Brain pericyte (primary cell): ENCODE measurements at places on chromosomes 3 and 15.

DNA sequence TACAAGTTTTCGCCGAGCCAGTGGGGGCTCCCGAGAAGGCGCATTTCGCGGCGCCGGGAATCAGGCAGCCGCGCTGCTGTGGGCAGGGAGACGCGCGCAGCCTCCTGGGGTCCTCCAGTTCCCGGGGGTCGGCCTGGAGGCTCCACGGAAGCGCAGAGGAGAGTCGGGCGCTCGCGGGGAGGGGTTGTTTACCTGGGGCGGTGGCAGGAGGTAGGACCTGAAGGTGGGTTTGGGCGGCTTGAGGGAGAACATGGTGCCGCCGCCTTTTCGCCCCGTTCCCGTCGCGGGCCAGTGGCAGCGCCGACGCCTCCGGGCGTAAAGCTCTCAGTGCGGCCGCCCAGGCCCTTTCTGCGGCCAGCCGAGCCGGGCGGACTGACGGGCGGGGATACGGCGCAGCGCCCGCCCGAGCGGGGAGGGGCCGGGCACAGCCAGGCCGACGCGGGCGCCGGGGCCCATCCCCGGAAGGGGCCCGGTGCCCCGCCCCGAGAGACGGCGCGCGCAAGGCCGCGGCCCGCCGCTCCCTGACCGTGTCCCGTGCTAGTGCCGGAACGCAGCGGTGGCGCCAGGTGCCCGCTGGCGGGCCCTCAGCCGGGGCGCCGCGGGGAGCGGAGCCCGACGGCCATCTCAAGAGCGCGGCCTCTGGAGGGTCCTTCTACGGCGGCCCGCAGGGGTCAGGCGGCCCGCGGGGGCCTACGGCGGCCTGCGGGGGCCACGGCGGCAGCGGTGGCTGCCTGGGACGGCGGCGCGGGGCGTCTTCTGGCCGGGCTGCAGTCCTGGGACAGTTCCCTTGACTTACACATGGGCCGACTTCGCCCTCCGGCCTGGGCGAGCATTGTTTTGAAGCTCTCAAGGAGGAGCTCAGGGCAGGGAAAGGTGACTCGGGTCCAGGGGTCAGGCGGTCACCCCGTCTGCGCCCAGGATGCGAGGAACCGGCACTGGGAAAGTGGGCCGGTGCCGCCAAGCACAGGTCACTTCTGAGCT lies at the start of gene MTMR10:
MTMR10 (minus strand) TSS at position 374 of the 981 bp plus-strand sequence; CDS start at position 252, 122 bp downstream.
- DNase-seq, result no peak

- DNase-seq, result no peak
Measured at GRCh38 chr15:80476036-80476435, 71.9 kb downstream of the ARNT2 start.

- DNase-seq, result no peak
Measured at GRCh38 chr3:122004107-122004506, 17.9 kb downstream of the ILDR1 start.

DNA sequence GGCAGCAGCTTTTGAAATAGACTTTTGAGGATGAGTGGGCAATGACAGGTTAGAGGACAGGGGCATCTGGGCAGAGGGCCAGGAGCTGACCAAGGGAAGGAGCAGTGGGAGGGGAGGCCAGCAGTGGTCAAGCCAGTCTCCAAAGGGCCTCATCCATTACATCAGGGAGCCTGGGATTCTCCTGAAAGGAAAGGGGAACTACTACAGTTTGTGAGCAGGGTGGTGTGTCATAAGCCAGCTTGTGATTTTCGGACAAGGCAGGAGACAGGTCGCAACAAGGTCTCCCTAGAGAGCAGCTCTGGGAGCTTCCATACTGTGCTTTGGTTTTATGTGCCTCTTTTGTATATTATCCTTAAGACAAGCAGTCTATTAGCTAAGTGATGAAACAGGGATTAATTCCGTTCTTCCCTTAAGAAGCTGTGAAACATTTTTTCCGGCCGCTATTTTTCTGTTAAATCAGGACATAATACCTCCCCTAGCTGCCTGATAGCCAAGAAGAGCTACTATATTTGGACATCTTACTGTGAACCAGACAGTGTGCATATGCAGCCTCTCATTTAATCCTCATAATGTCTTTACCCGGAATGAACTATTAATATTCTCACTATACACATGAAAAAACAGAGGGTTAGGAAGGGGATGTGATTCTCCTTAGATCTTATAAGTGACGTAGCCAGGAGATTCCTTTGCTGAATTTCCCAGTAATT lies 46.4 kb downstream of the C2CD4B start:
- DNase-seq, result no peak

- no peak for DNase-seq
Measured at GRCh38 chr3:72134989-72135451, 350.1 kb upstream of the PROK2 start.

DNA sequence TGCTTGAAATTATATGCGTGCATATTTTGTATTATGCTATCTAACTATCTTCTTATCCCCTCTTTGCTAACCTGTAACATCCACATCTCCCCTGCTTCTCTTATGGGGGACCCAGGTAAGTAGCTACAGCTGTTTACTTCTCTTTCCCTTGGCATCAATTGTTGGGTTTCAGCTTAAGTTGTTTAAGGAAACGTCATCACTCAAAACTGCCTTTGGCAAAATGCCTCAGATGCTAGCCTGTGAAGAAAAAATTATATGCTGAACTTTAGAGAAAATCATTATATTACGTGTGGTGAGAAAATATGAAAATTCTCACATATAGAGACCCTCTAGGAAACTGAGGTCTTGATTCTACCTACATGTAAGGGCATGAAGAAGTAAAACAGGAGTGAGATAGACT lies 447.0 kb upstream of the NECTIN3 start:
- no peak for DNase-seq

- DNase-seq, result no peak
Measured at GRCh38 chr3:11845651-11846050, 1.0 kb downstream of the TAMM41 start.

GRCh38 chr15:76903251-76903681 lies 1.9 kb downstream of the SCAPER start:
- DNase-seq, result no peak

GRCh38 chr15:67307156-67307555 lies 52.6 kb downstream of the IQCH start:
- DNase-seq, result no peak

DNA sequence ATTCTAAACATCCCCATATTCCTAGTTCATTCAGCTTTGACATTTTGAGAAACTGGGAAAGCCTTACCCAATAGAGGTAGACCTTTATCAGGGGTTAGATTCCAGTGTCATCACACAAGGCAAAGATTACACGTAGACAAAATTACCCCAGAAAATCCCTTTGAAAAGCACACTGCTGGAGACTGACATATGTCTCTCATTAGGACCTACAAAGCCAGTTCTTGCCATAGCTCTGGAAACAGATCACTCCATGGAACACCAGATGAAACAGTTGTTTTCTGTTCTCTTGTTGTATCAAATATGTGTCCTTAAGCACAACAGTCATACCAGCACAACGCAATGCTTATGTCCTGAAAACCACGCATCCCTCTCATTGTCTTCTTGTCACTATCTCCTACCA lies 44.7 kb downstream of the RARB start:
- DNase-seq, result no peak

GRCh38 chr3:45381168-45381852 lies 7.1 kb upstream of the LARS2 start:
- DNase-seq, result no peak

DNA sequence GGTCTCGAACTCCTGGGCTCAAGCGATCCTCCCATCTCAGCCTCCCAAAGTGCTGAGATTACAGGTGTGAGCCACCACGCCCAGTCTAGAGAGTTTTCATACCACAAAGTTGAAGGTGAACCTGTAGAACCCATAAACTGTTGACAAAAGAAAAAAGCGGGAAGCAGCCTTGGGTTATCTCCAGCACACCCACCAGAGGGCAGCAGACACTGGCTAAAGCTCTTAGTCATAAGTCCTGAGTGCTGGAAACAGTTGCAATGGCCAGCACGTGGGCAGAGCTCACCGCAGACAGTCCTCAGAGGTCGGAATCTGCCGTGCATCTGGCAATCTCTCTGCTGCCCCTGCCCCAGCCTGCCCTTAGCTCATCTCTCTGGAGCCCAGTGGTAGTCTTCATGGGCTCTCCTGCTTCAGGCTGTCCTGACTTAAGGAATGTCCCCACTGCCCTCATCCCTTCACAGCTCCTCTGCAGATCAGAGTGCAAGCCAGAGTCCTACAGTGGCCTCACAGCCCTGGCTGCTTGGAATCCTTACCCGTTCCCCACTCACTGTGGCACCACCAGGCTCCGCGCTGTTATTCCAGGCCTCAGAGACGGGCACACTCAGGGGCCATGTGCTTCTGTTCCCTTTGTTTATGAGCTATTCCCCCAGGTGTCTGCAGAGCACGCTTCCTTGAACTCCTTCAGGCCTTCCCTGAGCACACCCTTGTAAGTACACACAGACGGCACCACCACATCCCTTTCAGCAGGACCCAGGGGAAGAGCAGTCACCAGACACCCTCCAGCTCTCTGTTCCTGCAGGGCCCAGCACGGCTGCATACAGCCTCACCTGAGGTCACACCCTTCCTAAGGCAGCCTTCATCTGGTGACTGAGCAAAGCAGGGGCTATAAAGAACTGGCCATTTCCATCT lies 8.8 kb upstream of the ELP6 start:
- DNase-seq, result peak; percentile 30

DNA sequence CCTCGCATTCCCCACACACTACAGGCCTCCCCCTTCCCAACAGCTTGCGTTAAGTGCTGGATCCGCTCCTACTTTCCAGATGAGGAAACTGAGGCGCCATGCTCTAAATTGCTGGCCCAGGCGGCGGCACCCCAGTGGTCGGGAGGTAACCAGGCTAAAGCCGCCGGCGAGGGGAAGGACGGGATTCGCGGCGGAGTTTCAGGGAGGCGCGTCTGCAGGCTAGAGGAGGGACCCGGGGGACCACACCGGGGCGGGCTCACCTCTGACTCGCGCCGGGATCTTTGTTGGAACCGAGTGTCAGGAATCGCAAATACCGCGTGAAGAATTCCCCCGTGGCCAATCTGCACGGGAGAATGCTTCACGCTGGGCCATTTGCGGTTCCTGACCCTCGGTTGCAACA lies 24.6 kb upstream of the PTPN23 start:
- DNase-seq, result no peak

- DNase-seq, result no peak
Measured at GRCh38 chr3:137297770-137298169, 340.0 kb downstream of the IL20RB start.

DNA sequence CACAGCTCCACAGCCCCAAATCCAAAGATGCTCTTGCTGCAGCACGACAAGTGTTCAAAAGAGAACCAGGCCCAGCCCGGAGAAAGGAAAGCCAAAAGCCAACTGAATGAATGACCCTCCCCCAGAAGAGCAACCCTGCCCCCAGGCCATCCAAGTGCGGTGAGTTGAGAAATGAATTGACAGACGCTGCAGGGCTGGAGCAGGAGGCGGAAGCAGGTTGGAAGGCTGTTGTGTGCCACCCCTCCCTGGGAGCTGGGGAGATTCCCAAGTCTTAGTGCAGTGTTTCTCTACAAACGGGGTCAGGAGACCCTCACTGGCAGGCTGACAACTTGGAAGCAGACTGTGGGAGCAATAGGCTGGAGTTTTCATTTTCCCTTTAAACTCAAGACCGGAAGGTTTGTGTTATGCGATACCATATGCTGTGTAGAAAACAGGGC lies 3.5 kb upstream of the SPTBN5 start:
- no peak for DNase-seq

DNA sequence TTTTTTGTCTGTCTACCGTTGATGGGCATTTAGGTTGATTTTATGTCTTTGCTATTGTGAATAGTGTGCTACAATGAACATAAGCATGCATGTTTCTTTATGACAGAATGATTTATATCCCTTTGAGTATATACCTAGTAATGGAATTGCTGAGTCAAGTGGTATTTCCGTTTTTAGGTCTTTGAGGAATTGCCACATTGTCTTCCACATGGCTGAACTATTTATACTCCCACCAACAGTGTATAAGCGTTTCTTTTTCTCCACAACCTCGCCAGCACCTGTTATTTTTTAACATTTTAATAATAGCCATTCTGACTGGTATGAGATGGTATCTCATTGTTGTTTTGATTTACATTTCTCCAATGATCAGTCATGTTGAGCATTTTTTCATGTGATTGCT lies 89.6 kb upstream of the GALNT15 start:
- no peak for DNase-seq

GRCh38 chr15:88334436-88334835 lies 77.9 kb upstream of the NTRK3 start:
- no peak for DNase-seq

DNA sequence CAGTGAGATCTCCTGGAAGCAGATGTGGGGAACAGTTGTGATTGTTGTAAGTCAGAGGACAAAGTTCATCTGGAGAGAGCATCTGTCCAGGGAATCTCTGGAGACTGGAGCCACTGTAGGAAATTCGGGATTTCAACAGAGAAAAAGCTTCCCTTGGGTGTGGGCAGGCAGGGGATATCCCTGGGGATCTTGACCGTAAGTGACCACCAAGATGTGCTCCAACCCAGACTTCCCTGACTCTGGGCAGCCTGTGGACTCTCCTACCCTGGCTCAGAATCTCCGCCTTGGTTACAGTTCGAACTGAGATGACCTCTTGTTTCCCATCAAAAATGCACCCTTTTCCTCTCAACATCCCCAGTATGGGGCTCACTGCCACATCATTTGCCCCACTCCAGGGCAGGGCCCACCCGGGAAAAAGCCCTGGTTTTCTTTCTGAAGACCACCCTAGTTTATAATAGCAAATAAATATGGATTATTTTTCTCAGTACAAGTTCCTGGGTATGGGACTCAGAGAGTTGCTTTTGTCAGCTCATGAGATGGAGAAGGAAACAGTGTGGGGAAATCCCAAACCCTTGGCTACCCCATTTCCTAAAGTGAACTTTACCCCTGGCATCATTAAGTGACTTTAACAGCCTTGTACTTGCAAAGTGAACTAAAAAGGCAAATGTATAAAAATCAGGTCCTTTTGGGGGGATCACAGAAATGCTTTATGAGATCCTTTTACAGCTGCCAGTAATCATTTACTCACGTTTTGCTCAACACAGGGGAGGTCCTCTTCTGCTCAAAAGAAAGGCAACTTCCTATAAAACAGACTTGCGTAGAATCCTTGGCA lies 89.9 kb downstream of the CCNL1 start:
- DNase-seq, result no peak
